ENCODE measurements at places on chromosomes 16 and 17.

DNA sequence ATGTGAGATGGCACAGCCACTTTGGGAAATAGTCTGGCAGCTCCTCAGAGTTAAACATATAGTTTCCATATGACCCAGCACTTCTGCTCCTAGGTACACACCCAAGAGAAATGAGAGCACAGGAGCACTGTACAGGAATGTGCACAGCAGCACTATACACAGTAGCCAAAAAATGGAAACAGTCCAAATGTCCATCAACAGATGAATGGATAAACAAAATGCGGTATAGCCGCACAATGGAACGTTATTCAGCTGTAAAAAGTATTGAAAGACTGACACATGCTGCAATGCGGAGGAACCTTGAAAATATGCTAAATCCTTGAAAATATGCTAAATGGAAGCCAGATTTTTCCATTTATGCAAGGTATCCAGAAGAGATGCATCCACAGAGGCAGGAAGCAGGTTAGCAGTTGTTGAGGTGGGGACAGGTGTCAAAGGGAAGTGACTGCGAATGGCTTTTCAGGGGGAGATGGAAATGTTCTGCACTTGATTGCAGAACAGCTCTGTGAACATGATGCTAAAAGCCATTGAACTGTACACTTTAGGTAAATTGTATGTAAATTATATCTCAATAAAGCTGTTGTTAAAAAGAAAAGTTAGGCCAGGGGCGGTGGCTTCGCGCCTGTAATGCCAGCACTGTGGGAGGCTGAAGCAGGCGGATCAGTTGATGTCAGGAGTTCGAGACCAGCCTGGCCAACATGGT, 80.7 kb downstream of the MPRIP start:
- DNase-seq = no peak

GRCh38 chr17:78804777-78805176, 22.7 kb upstream of the CYTH1 start:
- DNase-seq = no peak

DNA sequence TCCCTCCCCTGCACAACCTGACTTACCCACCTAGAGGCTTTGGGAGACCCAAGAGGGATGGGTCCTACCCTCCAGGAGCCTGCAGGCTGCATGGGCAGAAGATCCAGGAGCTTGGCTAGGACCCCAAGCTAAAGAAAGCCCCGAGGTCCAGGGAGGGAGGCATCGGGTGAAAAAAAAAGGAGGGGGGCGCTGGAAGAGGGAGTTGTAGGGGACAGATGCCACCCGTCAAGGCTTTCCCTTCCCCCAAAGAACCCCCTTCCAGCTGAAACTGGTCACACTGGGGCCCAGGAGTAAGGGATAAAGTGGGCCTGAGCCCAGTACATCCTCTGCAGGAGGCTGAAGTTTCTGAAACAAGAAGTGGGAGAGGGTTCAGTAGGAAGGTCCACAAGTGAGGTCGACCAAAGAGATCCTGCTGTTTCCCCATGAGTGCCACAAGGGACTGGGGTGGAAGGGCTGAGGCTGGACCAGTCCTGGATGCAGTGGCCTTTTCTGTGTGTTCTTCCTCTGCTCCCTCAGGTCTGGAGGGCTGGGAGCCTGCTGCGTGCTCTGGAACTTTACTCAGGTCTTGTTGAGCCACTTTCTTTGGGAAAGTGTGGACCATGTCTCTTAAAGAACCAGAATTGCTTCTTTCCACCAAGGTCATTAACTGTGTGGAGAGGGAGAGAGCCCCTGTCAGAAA, 14.2 kb upstream of the CBFB start:
- DNase-seq = no peak

DNA sequence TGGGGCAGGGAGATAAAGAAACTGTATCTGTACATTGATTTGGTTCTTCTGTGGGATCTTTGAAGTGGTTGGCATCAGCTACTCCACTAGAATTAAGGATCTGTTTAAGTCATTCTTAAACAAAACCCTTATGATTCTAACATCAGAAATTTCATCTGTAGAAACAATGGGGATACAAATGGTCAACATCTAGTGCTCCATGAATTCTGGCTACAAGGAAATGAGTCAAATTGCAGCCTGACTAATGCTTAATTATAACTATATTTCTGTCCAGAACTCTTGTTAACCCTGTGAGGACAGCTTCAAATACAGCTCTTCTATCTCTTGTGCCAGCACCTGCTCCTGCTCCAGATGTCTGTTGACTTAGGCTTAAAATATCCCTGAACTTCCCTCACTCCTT, 13.9 kb upstream of the GINS3 start:
- no peak for DNase-seq

GRCh38 chr17:51142597-51142996, 10.8 kb upstream of the NME1 start:
- no peak for DNase-seq

- DNase-seq = no peak
Measured at GRCh38 chr16:89354325-89354724, 136.0 kb downstream of the ANKRD11 start.

GRCh38 chr16:19601083-19601976, 45.8 kb downstream of the VPS35L start:
- no peak for DNase-seq

GRCh38 chr17:31738488-31738887, 120.6 kb downstream of the COPRS start:
- no peak for DNase-seq

- no peak for DNase-seq
Measured at GRCh38 chr17:44955674-44956425, 8.3 kb upstream of the KIF18B start.

GRCh38 chr17:45848405-45848804, 3.7 kb downstream of the SPPL2C start:
- DNase-seq = no peak

DNA sequence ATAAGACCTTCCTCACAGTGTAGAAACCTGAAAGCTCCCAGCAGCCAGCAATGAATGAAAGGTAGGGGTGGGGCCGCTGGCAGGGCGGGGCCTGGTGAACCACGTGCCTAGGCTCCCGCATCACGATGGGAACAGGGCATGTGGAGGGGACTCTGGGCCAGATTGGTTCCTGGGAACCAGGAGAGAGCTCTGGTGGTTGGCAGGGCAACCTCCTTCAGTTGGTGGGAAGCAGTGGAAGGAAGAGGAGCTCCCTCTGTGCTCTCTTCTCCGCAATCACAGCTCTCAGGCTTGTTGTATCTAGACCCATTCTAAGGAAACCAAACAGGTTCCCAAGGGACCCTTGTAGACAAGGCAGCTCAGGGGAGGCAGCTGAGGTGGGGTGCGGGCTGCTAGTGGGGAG, 10.5 kb downstream of the GGA2 start:
- no peak for DNase-seq

DNA sequence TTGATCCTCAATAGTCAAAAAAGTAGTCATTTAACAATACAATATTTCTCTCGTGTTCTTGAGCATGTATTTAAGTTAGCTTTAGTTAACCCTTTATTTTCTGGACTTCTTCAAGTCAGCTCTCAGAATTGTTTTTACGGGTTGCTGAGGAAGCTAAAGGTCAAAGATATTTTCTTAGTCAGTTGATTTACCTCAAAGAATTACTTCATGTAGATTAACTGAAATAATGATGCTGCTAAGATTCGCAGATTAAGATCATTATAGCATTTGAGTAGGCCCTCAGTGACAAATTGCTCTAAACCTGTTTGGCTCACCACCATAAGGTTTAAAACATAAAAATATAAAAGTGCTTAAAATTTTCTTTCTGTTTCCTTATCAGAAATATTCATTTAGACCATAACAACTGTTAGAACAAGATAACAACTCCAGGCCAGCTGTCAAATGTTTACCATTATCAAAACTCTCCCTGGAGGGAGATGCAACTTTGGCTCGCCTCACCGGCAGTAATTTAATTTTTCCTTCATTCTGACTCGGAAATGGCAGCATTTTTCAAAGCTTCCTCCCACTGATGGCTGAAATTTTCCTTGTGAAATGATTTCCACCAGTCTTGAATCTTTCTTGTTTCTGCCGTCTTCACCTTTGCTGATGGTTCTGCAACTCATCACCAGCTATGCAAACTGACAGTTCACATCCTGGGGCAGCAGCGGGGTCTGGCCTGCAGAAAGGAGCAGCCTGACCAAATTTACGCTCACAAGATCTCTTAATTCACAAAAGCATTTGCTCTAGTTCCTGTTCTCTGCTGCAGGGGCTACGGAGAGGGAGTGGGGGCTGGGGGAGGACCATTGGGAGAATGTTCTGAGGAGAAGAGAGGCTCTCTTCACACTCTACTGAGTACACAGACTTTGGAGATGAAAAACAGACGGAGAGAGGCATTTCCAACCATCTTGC, 254.8 kb upstream of the TBX2 start:
- DNase-seq = no peak

GRCh38 chr16:89476379-89476778, 14.0 kb downstream of the ANKRD11 start:
- no peak for DNase-seq

DNA sequence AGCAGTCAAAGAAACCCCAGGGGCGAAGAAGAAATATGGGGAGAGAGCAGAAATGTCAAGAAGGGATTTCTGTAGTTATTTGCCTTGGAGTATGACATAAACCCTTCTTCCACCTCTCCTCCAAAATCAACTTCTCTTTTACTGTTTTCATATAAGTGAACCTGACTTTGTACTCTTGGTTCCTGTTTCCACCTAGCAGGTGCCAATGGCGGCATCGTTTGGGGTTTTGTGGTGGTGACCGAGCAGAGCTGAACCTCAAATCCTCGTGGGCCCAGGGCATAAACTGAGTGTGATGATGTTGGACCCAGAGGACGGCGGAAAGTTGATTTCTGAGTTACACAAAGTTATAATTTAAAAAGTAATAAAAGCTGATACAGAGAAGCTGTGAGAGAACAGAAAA, 39.6 kb upstream of the PSMD7 start:
- no peak for DNase-seq

DNA sequence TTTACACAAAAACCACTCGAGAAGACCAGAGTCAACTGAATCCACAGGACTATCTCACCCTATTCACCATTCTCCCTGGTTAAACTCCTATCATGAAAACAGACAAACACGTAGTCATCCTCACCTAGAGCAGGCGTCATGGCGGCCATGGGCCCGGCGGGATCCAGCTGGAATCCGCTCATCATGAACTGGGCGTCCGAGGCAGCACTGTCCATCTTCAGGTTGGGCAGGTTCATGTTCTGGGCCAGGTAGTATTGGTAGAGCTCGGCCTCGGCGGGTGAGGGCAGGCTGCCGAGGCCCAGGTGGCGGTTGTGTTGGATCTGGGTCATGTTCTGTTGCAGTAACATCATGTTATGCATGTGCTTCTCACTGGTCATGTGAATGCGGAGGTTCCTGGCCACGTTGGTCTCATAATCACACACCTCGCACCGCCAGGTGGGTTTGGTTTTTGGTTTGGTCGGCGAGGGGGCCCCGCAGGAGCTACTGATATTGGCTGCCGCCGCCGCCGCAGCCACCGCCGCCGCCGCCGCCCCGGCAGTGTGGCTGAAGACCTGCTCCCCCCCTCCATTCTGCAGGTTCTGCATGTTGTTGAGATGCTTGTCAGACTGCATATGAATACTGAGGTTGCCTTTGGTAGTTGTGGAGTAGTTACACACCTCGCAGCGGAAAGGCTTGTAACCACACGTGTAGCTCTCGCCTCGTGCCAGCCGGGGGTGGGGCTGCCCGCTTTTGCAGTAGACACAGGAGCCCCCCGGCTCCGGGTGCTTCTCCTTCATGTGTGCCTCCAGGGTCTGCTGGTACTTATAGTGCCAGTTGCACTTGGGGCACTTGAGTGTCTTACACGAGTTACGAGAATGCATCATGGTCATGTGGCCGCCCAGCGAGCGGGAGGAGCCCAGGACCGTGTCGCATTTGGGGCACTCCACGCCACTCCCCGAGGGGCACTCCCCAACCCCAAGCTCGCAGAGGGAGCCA, 90.3 kb downstream of the ZFHX3 start:
- no peak for DNase-seq

GRCh38 chr16:30651124-30652004, 604 bp downstream of the PRR14 start:
- no peak for DNase-seq

DNA sequence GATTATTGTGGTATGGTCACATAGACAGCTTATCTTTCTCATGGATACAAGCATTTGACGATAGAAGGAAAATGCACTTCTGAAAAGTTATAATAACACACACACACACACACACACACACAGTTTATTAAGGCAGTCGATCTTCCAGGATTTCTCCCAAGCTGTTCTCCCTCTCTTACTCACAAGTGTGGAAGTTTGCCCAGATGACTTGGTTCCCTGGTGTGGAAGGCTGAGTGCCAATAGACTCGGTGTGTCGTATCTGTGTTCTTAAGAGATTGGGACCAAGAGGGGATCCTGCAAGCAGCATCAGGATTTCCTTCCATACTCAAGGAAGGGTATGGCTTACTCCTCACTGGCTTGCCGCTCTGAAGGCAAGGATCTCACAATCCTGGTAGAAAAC, 279.6 kb downstream of the HS3ST3B1 start:
- no peak for DNase-seq

DNA sequence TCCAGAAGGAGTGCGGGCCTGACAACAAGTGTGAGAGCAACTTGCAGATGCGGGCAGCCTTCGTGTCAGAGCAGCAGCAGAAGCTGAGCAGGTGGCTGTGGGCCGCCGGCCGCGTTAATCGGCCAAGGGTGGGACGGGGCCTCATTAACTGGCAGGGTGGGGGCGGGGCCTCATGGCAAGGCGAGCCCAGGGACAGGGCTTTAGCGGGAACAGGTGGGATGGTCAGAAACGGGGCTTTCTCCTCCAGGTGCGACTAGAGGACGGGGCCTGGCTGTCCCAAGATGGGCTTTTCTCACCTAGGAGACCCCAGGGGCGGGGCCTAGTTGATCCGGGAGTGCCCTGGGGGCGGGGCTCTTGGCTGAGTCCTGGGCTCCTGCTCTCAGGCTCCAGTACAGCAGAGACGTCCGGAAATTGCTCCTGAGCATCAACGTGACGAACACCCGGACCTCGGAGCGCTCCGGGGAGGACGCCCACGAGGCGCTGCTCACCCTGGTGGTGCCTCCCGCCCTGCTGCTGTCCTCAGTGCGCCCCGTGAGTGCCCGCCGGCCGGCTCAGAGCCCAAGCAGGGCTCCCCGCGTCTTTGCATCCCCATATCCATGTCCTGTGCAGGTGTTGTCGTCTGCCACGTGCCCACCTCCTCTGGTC, 18.4 kb upstream of the PDK2 start:
- DNase-seq = no peak

DNA sequence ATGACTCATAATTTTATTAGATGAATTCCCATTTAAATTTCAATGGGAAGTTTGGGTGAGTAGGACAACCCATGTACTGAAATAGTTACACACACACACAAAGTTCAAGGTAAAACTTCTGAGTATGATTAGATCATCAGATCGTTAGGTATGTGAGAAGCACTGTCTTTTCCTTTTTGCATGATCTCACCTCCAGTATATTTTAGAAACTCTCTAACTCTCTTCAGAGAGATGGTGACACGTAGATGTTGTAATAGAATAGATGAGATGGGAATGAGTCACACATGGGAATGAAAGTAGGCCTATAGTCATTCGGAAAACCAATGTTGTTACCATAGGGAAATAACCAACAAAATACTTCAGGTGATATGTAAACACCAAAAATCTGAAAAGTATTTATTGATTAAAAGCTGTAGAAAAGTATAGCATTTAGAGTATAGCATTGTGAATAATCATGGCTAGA, 22.2 kb downstream of the KRT23 start:
- no peak for DNase-seq
